Stimulated activated CD8-positive, alpha-beta memory T cell treated with anti-CD3 and anti-CD28 coated beads, Interleukin-7, amount 100 ng/mL, for 1 hour (primary cell): ENCODE measurements at places on chromosomes 16 and 17.

GRCh38 chr17:57975044-57975443 lies 13.0 kb downstream of the VEZF1 start:
- DNase-seq, result no peak

- peak; percentile 48 for DNase-seq
Observed at GRCh38 chr17:43900183-43900857, 7.0 kb downstream of the MPP2 start.

GRCh38 chr17:40514013-40514875 lies 12.8 kb upstream of the TNS4 start:
- DNase-seq, result no peak

DNA sequence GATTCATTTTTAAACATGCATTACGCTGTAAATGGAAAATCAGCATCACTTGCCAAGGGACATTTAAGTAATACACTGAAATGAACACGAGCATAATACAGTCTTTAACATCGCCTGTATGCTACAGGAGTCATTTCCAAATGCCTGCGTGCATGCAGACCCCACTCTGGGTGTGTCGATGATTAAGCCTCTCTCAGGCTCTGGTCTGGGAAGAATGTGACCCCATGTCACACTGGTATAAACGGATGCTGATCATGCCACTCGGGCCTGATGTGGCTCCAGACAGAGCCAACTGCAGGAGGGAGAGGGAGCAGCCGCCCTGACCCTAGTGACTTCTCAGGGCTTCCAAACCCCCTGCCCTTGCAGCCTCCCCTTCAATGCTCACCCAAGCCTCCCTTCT lies 10.8 kb downstream of the EMP2 start:
- DNase-seq, result no peak

- no peak for DNase-seq
Observed at GRCh38 chr17:36939052-36939801, 2.0 kb downstream of the LHX1 start.

- DNase-seq, result no peak
Observed at GRCh38 chr17:64491994-64492393, 4.9 kb downstream of the POLG2 start.

DNA sequence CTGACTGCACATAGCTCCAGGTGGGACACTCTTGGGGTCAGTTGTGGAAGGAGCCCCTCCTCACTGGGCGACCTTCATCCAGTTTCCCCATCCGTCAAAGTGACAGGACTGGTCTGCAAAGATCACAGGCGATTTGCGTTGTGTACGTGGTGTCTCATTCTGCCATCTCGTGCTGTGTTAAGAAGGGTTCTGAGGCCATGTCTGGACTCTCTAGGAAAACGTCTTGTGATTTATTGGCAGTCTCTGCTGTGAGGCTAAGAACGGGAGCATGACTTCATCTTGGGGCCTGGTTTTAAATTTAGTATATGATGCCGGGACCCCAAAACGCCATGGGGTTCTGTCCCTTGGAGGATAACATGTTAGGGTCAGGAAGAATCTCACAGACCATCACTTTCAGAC lies 65.2 kb upstream of the CIBAR2 start:
- DNase-seq, result no peak

DNA sequence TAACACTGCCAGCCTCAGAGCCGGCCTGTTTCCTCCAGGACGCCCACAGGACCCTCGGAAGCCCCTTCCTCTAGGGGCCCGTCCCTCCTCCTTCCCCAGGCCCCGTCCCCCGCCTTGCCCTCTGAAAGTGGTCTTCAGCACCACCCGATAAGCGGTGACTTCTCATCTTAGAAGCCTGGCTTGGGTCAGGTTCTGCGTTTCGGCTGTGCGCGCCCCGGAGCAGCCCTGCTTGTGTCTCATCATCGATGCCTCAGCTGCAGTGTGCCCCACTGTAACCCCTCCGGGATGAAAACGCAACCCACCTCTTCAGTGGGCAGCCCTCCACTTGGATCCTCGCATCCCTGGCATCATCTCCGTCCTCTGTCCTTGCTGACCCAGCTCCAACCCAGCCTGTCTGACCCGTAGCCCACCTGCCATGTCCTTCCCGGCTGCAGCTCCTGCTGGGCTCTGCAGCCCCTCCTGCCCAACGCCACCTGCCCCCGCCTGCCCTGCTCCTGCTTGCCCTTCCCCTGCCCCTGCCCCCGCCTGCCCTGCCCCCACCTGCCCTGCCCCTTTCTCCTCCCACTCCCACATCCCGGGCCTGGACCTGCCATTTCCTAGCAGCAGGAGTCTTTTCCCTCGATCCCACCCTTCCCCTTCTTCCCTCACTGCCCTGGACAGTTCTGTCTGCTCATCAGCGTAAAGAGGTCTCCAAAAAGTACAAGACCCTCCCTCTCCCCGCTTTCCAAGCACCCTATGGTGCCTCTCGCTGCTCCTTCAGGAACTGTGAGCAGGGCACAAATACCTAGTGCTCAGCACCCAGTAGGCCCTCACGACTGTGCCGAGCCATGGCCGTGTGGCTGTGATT lies 112.5 kb upstream of the CHMP6 start:
- DNase-seq, result no peak

GRCh38 chr16:88345721-88346560 lies 36.8 kb upstream of the ZNF469 start:
- no peak for DNase-seq

- peak; percentile 44 for DNase-seq
Observed at GRCh38 chr17:28744104-28744971, 527 bp downstream of the TRAF4 start.

DNA sequence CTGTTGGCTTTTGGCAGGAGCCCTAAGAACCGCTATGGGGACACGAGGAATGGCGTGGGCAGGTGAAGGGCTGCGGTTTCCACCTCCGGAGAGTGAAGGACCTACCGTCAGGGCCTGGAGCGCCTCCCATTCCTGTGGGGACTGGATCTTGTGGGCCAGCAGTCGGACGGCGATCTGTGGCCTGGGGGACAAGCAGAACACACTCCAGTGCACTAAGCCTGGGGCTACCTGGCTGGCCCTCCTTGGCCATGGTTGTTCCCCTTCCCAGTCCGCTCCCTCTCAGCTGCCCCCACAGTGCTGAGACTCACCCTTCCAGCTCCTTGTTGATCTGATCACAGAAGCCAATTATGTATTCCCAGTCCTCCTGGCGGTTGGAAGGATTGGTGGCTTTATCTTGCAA lies 15.0 kb downstream of the GGA3 start:
- DNase-seq, result no peak

DNA sequence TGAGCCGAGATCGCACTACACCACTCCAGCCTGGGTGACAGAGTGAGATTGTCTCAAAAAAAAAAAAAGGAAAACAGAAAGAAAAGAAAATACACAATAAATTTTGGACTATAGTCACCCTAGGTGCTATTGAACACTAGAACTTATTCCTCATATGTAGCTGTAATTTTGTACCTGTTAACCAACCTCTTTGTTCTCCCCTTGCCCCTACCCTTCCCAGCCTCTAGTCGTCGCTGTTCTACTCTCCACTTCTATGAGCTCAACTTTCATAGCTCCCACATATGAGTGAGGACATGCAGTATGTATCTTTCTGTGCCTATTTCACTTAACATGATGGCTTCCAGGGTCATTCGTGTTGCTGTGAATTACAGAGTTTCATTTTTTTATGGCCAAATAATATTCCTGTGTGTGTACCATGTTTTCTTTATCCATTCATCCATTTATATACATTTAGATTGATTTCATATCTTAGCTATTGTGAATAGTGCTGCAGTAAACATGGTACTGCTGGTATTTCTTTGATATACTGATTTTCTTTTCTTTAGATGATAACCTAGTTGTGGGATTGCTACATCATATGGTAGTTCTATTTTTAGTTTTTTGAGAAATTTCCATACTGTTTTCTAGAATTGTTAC lies 28.3 kb downstream of the VPS35L start:
- no peak for DNase-seq

DNA sequence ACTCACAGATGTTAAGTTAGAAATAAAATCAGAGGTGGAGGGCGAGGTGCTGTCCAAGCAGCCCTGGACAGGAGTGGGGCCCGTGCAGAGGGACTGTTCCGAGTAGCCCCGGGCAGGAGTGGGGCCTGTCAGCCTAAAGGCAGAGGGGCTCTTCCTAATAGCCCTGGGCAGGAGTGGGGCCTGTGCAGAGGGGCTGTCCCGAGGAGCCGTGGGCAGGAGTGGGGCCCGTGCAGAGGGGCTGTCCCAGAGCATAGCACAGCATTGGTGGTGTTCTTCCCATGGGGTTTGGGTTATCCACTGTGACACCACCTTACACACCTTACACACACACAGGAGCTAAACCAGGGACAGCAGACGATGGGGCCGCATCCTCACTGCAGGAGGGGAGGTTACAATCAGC lies 10.4 kb downstream of the CEP131 start:
- no peak for DNase-seq

- no peak for DNase-seq
Observed at GRCh38 chr17:18854956-18855355, 3.0 kb upstream of the PRPSAP2 start.

- DNase-seq, result no peak
Observed at GRCh38 chr16:11320170-11320569, 25.1 kb upstream of the RMI2 start.

- DNase-seq, result no peak
Observed at GRCh38 chr17:77425348-77425747, 284.6 kb downstream of the SEC14L1 start.

- peak; percentile 41 for DNase-seq
Observed at GRCh38 chr16:1102921-1103635, 7.0 kb upstream of the C1QTNF8 start.

DNA sequence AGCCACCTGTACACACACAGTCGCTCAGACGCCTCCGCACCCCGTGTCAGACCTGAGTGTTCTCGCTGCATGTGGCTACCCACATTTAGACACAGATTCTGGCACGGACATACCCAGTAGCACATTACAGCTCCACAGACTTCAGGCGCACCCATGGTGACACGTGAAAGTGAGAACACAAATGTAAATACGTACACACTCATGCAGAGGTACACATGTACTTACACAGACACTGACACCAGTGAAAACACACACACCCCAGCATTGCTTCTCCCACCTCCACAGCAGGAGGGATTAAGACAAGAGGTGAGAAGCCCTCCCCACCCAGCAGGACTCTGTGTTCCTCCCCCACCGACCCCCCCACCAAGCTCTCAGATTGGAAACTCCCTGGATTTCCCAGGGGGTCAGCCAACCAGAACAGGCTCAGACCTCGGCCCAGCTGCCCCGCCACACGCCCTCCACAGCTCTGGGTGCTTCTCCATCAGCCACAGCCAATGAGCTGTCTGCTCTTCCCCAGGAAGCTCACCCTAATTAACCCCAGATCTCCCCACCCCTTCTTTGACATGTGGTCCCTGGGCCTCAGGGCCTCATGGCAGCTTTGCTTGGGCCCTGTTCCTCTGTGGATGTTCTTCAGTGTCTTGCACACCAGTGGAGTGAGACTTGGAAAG lies 5.3 kb upstream of the FOXN1 start:
- DNase-seq, result no peak

DNA sequence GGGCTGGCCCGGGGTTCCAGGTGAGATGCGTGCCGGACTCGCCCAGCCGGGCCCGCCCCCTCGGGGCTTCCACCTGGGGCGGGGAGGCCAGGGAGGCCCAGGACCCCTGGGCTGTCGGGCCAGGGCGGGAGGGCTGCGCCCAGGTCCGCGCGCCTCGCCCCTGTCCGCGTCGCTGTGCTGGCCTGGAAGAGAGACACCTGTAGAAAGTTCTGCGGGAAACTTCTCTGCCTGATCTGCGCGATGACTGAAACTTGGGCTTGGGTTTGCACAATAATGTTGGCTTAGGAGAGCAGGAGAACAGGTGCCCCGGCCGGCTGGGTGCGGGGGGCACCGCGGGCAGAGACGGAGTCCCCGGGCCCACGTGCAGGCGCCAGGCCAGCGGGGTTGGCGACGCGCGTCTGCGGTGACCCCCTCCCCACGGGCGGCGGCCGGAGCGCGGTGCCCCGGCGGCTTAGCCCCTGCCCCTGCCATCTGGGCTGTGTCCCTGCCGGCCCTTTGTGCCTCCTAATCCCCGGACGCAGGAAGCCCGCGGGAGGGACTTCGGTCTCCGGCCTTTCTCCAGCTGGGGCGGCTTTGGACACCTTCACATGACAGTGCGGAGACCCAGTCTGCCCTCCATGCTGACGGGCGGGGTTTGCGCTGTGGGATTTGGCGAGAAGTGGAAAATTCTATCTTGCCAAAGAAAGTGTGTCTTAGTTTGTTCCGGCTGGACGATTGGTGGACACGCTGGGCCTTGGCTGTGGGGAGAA lies 483 bp downstream of the LLGL2 start:
- no peak for DNase-seq

DNA sequence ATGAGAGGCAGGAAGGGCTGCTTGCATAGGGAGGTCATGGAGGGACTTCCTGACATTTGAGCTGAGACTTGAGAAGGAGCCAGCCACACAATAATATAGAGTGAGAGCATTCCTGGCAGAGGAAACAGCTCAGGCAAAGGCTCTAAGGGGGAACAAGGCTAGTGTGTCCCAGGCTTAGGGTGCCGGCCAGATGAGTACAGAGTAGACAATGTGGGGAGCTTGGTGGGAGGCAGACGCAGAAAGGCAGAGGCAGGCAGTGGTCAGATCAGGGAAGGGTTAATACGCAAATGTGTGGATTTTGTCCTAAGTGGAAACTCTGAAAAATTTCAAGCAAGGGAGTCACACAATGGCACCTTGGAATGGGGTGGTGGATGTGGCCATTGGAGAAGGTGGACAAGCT lies 31.3 kb downstream of the CD300LB start:
- DNase-seq, result no peak

GRCh38 chr16:87376660-87377059 lies 6.9 kb downstream of the FBXO31 start:
- no peak for DNase-seq

DNA sequence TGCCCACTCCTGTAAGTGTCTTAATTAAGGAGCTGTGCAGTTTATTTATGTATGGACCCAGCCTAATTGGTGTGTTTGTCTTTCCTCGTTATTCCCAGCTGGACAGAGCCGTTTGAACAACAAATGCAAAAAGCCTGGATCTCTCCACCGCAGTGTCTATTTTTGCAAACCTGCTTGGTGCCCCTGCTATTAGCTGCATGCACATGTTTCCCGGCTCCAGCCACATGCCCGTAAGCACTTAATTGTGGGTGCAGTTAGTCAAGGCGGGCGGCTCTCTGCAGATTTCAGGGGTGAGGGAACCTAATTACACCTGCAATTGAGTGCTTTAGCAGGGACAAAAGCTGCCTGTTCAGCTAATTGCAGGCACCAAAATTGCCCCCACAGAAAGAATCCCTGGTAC lies 74.0 kb upstream of the GSE1 start:
- no peak for DNase-seq

DNA sequence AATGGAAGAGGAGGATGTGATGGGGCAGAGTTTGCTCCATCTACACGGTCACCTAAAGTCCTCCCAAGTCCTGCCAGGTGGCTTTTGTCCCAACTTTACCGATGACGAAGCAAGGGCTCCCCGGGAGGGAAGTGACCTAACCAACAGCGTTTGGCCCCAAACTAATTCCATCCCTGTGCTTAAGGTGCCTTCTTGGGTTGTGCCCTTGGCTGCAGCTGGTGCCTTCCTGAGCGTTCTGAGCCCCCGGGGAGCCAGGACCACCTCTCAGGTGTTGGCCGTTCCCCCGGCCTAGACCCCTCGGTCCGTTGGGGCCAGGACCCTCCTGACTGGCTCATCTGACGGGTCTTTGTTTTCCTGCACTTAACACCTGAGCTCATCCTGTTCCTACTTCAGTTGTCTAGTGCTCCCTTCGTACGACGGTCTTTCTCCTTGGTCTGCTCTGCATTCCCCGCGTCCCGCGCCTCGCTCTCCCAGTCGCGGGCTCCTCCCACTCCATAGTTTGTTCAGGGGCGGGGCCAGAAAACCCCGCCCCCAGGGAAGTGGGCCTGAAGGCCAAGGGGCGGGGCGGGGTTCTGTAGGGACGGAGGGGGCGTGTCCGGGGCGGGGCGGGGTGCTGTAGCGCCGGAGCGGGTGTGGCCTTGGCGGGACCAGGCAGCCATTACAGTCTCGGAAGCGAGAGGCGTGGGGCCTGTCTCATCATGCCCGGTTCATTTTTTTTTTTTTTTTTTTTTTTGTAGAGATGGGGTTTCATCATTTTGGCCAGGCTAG lies 822 bp upstream of the ZSCAN10 start:
- peak; percentile 82 for DNase-seq
